ENCODE measurements at places on chromosomes 6 and 20.

DNA sequence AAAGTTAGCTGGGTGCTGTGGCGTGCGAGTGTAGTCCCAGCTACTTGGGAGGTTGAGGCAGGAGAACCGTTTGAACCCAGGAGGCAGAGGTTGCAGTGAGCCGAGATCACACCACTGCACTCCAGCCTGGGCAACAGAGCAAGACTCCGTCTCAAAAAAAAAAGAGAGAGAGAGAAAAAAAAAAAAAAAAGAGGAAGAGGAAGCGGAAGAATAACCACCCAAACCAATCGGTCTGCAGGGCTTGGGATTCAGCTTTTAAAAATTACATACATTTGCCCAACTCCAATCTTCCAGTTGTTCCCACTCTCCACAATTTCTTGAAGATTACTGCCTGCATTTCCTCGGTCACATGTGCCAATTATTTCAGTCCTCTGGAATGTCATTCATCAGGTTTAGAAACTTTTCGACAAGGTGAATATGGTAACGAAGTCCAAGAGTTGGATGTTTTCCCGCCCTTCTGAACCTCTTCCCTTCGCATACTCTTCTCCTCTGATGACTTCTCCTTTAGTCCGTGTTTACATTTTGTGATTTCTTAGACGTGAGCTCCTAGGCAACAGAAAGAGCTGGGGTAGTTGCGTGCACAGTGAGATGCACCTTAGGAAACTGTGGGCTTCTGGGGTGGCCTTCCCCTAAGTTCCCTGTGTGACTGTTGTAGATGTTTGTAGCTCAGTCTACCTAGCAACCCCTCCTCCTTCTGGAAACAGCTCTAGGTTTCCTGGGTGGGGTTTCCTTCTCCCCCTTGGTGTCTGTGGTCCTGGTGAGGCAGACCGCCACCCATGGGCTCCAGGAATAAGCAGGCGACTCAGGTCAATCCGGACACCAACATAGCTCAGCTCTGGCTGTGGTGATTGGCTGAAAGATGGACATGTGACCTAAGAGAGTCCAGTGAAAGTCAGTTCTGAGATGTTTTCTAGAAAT lies 63.0 kb upstream of the NCOA3 start:
- no peak for DNase-seq

GRCh38 chr6:122276637-122277036 lies 122.8 kb upstream of the HSF2 start:
- no peak for DNase-seq

DNA sequence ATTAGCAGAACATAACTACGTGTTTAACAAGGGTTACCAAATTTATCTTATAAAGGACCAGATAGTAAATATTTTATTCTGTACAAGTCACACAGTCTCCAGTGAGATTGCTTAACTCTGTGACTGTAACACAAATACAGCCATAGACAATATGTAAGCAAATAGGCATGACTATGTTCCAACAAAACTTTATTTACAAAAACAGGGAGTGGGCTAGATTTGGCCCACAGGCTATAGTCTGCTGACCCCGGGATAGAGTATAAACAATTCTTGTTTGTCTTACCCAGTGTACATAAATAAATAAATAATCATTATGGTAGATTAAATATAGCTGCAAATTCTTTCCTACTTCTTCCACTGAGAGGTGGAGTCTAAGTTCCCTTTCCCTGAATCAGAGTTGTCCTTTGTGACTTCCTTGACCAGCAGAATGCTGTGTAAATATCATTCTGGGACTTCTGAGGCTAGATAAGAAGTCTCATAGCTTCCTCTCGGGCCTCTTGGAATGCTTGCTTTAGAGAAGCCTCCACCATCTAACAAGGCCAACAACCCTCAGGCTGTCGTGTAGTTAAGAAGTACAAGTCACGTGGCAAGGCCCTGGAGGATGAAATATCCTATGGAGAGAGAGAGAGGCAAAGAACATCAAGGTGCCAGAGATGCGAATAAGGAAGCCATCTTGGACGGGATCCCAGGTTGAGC lies 59.1 kb upstream of the TMEM244 start:
- no peak for DNase-seq

DNA sequence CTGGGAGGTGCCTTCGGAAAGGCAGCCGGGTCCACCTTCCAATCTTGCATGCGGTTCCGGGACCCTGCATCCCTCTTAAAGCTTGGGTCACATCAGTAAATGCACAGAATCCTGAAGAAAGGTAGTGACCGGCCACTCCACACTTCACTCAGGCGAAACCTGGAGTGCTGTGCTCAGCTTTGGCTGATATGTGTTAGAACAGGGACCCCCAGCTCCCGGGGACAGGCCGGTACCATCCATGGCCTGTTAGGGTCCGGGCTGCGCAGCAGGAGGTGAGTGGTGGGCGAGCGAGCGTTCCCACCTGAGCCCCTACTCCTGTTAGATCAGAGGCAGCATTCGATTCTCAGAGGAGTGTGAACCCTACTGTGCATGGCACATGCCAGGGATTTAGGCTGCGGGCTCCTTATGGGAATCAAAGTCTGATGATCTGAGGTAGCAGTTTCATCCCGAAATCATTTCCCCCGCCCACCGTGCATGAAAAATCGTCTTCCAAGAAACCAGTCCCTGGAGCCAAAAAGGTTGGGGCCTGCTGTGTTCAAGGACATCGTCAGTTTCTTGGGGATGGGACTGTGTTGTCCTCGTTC lies 143.0 kb downstream of the ERMARD start:
- no peak for DNase-seq

- no peak for DNase-seq
Measured at GRCh38 chr6:38113825-38114576, 294.5 kb downstream of the ZFAND3 start.

- no peak for DNase-seq
Measured at GRCh38 chr6:3287308-3287707, 28.6 kb downstream of the PSMG4 start.

DNA sequence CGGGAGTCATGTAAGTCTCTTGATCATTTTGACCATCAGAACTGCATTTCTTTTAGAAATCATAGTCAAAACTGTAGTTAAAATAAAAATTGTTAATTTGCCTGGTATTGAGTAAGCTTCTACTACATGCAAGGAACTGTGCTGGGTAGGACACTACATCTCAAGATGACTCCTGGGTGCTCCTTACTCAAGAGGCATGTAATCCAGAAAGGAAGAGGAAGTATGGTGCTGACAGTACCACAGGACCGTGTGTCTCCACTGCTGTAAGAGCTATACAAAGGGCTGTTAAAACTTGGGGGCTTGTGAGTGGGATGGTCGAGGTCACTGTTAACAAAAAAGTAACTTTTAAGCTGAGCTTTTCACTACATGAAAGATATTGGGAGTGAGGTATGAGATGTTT lies 508.3 kb upstream of the SOX4 start:
- no peak for DNase-seq

DNA sequence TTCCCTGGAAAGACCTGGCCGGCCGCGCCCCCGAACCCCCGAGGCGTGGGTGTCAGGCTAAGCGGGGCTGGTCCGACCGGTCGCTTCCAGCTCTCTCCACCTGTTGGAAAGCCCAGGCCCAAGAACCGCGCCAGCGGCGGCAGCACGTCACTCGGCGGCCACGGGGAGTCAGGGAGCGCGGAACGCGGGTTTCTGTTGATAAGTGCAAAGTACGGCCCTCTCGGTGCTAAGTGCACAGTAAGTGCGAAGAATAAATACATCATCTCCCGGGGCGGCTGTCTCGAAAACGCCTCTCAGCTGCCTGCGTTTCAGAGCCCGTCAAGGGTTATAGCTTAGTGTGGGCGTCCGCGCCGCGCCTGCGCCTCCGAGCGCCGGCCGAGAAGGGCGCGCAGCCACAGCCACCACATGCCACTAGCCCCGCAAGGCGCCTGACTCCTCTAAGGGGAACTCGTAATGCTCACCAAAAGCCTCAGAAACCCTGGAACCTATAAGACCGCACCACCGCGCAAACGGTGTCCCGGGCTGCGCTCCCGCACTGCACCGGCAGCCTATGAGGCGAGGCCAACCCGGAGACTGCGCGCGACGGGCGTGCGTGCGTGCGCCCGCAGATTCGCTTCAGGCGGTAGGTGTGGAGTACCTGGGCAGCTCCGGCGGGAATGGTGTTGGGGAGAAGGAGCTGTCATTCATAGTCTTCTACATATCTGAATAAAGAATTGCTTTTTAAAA lies 9.2 kb upstream of the TBX18 start:
- no peak for DNase-seq

GRCh38 chr6:42269553-42269952 lies 51.9 kb upstream of the MRPS10 start:
- no peak for DNase-seq

GRCh38 chr6:25229671-25230321 lies 49.4 kb upstream of the CARMIL1 start:
- peak; percentile 50 for DNase-seq

GRCh38 chr6:148367411-148368024 lies 24.9 kb downstream of the SASH1 start:
- no peak for DNase-seq

DNA sequence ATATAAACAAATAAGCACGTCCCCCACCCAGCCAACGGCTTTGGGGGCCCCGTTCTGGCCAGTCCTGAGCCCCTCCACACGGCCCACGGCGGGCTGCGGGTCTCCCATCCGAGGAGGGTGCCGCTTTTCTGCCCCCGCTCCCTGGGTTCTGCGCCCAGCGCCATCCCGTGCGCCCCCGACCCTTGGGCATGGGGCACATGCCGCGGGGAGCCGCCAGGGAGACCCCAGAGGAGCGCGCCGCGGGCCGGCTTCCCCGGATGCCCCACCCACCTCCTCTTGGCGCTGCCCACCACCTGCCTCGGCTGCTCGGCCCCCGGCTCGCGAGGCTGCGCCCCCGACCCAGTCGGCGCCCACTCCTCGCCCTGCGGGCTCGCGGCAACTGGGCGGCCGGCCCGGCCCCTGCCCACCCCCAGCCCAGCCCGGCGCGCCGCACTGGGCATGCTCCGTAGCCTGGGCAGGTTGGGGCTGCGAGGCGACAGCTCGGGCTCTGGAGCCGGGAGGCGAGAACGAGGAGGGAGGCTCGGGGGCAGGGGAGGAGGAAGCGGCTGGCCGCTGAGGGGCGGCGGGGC lies 570 bp upstream of the PLCB4 start:
- no peak for DNase-seq

DNA sequence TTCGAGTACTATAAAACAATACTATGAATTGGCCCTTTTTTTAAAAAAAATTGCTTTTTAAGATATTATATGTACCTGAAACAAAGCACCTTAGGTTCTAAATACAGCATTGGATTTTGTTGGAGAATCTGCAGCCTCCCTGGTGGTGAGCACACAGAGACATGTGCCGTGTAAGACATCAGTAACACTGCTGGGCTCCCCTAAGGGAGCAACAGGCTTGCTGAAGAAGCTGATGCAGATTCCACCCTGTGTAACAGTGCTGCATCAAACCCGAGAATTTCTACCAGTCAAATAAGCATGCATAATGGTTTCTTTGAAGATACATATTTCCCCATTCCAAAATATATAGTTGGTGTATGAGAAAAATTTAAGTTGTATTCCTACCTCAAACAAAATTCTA lies 17.4 kb downstream of the KIAA1586 start:
- DNase-seq: no peak

DNA sequence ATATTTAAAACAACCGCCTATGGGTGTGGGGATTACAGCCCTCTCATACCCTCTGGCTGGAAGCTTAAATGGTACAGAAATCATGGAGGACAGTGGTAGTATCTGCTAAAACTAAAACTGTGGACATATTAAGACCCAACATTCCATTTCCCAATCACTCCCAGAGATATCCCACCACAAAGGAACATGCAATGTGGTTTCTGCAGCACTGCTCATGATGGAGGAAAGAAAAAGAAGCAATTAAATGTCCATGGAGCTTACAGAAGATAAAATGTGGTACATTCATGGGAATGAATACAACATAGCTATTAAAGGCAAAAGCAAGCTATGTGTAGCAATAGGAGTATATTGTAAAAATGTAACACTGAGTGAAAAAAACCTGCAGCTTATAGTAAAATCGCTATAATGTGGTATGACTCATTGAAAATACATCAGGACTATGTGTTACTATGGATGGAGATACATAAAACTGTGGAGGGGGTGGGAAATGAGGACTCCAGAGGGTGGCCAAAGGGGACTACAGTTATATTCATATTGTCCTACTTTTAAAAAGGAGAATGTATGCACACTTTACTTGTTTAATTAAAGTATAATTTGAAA lies 22.9 kb upstream of the NNAT start:
- no peak for DNase-seq

GRCh38 chr6:24492475-24492874 lies 2.3 kb upstream of the ALDH5A1 start:
- DNase-seq: no peak

DNA sequence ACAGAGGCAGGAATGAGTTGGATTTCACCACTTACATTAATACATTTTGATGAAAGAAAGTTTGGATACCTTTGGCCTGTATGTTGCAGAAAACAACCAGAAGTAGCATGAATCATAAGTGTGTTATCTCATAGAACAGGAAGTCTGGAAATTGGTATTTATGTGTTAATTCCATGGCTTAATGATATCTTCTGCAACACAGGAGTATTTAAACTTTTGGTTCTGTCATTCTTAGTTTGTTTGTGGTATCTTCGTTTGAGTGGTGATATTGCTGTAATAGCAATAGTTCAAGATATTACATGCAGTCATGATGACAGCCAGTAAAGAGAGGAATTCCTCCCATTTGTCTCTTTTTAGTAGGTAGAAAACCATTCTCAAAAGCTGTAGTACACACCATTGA lies 177.3 kb downstream of the CDKAL1 start:
- no peak for DNase-seq

DNA sequence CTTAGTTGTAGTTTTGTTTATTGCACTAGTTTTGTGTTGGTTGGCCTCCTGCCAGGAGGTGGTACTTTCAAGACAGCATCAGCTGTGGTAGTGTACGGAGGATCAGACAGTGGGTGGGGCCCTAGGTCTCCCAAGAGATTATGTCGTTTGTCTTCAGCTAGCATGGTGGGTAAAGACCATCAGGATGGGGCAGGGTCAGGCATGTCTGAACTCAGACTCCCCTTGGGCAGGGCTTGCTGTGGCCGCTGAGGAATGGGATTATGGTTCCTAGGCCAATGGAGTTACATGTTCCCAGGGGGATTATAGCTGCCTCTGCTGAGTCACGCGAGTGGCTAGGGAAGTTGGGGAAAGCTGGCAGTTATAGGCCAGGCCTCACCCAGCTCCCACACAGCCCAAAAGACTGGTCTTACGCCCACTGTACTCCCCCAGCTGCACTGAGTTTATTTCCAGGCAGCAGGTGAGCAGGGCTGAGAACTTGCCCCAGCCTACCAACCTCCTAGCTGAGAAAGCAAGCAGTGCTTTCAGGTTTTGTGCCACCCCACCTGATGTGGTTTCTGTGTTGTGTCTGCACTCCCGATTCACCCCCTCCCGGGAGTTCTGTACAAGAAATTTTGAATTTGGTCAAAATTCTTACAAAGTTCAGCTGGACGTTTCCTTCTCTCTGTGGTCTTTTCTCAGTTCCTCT lies 24.7 kb downstream of the ZSCAN31 start:
- DNase-seq: peak; percentile 97
